ENCODE measurements at places on chromosomes 1 and 21.
A peak's percentile ranks its signal among the peaks of the same experiment; 100 is the strongest.

DNA sequence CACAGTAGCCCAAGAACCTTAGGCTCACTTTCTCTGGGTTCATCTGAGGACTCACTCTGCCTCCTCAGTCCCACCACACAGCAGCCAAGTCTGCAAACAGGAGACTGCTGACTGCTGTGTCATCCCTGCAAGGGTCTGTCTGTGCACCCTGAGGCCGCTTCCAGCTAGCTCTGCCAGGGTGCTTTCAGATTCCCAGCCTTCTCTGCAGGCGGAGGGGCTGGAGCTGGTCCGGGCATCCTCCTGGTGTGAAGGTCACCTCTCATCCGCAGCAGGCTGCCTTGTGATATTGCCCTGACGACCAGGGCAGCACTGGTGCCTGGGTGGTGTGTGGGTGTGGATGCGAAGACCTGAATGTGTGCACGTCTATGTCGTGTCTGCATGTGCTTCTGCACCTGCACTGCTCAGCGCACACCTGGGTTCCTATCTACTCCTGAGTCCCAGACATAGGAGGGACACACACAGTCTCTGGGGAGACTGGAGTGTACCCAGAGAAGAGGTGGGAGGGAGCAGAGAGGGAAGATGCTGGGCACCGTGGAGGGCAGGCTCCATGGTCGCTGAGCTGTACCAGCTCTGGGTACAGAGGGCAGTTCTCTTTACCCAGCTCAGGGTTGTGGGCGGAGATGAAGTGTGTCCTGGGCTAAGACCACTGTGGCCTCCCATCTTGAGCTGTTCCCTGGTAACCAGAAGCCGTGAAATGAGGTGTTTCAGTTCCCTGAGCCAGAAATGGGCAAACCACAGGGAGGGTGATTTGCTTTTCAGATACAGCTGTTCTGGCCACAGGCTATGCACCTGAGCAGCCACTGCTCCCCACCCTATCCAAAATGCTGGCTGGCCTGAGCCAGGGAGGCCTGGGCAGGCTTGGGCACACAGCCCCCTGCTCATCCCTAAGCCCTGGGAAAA is 160.9 kb upstream of the CSF3R start:
- DNase-seq, result no peak

GRCh38 chr1:30730346-30731108 is 7.1 kb upstream of the MATN1 start:
- DNase-seq, result no peak

DNA sequence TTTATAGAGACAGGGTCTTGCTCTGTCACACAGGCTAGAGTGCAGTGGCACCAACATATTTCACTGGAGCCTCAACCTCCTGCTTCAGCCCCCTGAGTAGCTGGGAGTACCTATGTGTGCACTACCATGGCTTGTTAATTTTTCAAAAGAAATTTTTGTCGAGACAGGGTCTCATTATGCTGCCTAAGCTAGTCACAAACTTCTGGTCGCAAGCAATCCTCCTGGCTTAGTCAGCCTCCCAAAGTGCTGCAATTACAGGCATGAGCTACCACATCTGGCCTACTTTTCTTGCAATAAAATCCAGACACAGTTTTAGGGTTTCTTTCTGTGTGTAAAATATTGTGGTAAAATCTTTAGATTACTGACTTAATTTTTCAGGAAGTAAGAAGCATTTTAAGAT is 27.9 kb upstream of the NTPCR start:
- DNase-seq, result no peak

- DNase-seq, result no peak
These were observed 354.3 kb downstream of the TGFB2 start for GRCh38 chr1:218699421-218699820.

DNA sequence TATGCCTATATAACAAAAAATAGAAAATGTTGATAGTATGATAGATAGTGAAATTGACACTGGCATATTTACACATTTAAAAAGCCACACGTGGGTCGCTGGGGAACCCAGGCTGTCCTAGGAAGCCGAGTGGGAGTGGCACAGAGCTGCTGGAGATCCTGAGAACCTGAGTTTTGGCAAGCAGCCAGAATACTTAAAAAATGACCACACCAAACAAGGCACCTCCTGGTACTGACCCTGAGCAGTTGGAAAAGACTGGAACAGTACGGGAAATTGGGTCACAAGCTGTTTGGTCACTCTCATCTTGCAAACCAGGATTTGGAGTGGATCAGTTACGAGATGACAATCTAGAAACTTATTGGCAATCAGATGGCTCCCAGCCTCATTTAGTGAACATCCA is 111.5 kb downstream of the ZFYVE9 start:
- DNase-seq, result no peak

DNA sequence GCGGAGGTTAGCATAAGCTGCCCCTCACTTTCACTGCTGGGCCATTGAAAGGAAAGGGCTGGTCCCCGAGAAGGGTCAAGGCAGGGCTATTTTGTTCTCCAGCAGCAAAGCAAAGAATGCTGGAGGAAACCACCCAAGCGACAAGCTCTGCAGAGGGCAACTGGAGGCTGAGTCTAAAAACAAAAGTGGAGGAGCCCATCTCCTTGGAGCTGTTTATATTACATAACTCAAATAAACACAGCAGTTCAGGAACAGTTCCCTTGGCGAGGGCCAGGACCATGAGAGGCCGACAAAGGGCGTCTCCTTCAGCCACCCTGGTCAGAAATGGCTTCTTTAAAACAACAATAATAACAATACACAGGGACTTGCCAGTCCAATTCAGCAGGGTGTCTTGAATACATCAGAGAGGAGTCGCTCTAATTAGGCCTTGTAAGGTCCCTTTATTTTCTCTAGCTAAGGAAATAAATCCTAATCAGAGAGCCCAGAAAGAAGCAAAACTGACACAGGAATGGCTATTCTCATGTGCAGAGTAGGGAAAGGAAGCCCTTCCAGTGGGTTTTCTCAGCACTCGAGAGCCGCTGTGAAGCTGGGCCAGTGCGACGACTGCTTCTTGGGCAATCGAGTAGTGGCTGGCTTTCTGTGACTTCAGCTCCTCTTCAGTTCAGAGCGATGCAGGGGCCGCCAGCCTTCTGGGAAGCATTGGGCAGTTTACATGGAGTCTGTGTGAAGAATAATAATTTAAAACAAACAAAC is 57.0 kb upstream of the TARBP1 start:
- DNase-seq, result no peak

GRCh38 chr1:222601257-222601656 is 11.5 kb upstream of the TAF1A start:
- no peak for DNase-seq

DNA sequence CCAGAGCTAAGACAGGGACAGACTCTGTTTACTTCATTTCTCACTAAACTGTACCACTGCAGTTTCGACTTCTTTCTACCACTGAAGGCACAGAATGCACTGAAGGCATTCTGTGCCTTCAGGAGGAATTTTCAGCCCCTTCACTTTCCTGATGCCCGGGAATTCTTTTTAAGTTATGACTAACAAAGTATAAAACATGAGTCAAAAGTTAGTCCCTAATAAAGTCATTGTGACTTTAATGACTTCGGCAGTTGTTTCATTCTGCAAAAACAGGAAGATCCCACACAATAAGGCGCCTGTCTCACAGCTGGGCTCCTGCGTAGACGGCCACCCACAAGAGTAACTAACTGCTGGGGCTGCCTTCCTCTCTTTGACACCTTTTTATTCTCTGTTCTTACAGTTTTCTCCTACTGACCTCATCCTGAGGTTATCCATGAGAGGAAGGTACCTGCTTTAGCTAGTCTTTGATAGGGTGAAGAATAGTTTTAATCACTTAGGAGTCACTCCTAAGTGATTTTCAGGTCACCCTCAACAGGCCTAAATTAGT is 183.9 kb upstream of the SGIP1 start:
- no peak for DNase-seq

GRCh38 chr1:200802865-200803512 is 64.3 kb downstream of the CAMSAP2 start:
- peak; percentile 45 for DNase-seq

DNA sequence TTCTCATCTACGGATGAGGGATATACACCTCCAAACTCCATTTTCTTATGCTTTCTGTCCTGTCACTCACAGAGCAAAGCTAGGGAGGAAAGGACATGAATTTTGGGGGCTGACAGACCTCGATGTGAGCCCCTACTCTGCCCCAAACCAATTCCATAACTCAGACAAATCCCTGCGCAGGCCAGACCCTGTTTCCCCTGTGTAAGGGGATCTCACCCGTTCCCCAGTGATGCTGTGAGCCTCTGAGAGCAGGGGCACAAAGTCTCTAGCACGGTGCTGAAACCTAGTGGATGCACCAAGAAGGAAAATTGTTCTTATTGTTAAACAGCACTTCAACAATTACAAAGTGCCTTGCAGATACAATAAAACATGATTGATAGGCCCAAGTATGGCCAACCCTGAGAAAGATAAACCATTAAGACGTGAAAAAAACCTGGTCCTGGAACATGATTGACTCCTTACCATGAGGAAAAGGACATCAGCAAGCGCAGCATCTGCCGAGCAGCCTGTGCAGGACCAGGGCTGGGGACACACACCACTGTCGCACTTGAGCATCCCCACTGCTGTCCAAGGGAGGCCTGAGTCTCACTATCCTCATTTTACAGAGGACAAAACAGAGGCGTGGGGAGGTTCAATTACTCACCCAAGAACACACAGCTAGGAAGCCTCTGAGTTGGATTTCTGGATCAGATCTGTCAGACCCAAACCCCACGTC is 137.8 kb downstream of the GLIS1 start:
- no peak for DNase-seq
